ENCODE measurements at places on chromosomes 7 and 10.

- peaks cover 8% of the 10 kb centered on the region for H3K36me3 ChIP-seq
- peak overlapping the region; percentile 99 for H3K27ac ChIP-seq
- H3K4me1 ChIP-seq, result peaks cover 27% of the 10 kb centered on the region
- peak overlapping the region; percentile 96 for H3K4me3 ChIP-seq
Measured at GRCh38 chr7:104206841-104207240, 972 bp downstream of the ORC5 start.

GRCh38 chr7:131231381-131232220 lies 96.1 kb upstream of the MKLN1 start:
- peak overlapping the region; percentile 66 for H3K4me3 ChIP-seq
- H3K27me3 ChIP-seq, result no peaks in the 10 kb centered on the region
- H3K27ac ChIP-seq, result peak overlapping the region; percentile 90
- DNase-seq, result peak; percentile 70
- peaks cover 83% of the 10 kb centered on the region for H3K4me1 ChIP-seq

- no peak overlapping the region for H3K27ac ChIP-seq
- H3K36me3 ChIP-seq, result no peaks in the 10 kb centered on the region
- H3K4me3 ChIP-seq, result no peak overlapping the region
- DNase-seq, result no peak
Measured at GRCh38 chr10:19531324-19531723, 284.9 kb upstream of the PLXDC2 start.

- peaks cover 8% of the 10 kb centered on the region for H3K4me1 ChIP-seq
- H3K27ac ChIP-seq, result no peak overlapping the region
- peak overlapping the region; percentile 75 for H3K4me3 ChIP-seq
- DNase-seq, result peak; percentile 37
Measured at GRCh38 chr7:159143780-159144757, 598 bp downstream of the VIPR2 start.

- H3K36me3 ChIP-seq, result no peaks in the 10 kb centered on the region
- no peak overlapping the region for H3K27ac ChIP-seq
- DNase-seq, result no peak
- peaks cover 9% of the 10 kb centered on the region for H3K27me3 ChIP-seq
- H3K4me3 ChIP-seq, result no peak overlapping the region
Measured at GRCh38 chr7:3606436-3606835, 305.4 kb downstream of the SDK1 start.

- DNase-seq, result no peak
- peaks cover 33% of the 10 kb centered on the region for H3K4me1 ChIP-seq
- H3K36me3 ChIP-seq, result peaks cover 2% of the 10 kb centered on the region
Measured at GRCh38 chr10:17212802-17213221, 11.3 kb upstream of the TRDMT1 start.

GRCh38 chr7:100896732-100897608 lies 1.3 kb upstream of the ACHE start:
- no peak overlapping the region for H3K27ac ChIP-seq
- peaks cover 42% of the 10 kb centered on the region for H3K27me3 ChIP-seq
- H3K4me3 ChIP-seq, result peak overlapping the region; percentile 64
- H3K4me1 ChIP-seq, result peaks cover 8% of the 10 kb centered on the region
- DNase-seq, result no peak

- H3K36me3 ChIP-seq, result no peaks in the 10 kb centered on the region
- no peak overlapping the region for H3K27ac ChIP-seq
- no peak overlapping the region for H3K4me3 ChIP-seq
- H3K4me1 ChIP-seq, result peaks cover 54% of the 10 kb centered on the region
- no peak for DNase-seq
- no peaks in the 10 kb centered on the region for H3K27me3 ChIP-seq
Measured at GRCh38 chr7:150434240-150434639, 16.2 kb upstream of the GIMAP8 start.

GRCh38 chr7:127812540-127812939 lies 160.5 kb downstream of the SND1 start:
- no peak for DNase-seq
- H3K27me3 ChIP-seq, result no peaks in the 10 kb centered on the region
- peaks cover 4% of the 10 kb centered on the region for H3K36me3 ChIP-seq
- H3K4me1 ChIP-seq, result peaks cover 48% of the 10 kb centered on the region
- H3K27ac ChIP-seq, result no peak overlapping the region
- no peak overlapping the region for H3K4me3 ChIP-seq

DNA sequence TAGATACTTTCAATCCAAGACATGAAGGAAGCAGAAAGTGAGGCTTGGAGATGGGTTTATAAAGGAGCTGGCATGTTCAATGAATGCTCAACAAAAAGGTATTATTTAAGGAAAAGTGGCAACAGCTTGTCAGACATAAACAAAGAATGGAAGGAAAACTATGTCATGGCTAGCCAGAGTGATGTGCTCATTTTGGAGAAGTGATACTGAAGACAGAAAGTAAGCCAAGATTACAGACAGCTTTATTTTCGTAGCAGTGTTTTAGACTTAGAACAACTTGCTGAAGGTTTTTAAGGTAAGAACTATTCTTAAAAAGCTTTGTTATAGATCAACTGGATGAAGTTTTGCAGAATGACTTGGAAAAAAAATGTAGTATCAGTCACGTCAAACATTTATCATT lies 160.5 kb upstream of the FERD3L start:
- no peak overlapping the region for H3K27ac ChIP-seq
- no peak for DNase-seq
- H3K27me3 ChIP-seq, result no peaks in the 10 kb centered on the region

DNA sequence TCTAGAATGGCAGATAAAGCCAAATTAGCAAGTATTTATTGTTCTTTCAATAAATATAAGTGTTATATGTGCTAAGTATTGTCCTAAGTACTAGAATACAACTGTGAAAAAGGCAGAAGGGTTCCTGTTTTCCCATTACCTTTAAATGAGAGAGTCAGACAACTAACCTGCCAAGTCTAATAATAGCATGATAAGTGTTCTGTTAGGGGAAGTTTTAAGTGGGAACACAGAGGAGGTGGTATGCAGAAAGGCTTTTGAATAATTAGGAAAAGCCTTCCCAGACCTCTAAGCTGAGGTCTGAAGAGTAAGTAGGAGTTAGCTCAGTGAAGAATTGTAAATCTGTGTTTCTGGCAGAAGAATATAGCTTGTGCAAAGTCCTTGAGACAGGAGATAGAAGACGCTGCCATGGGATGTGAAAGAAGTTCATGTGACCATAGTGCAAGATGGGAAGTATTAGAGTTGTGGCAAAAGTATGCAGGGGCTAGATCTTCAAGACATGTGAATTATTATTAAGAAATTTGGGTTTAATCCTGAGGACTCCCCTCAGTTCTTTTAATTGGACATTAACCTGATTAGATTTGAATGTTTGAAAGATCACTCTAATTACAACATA lies 12.5 kb downstream of the SHOC2 start:
- H3K4me1 ChIP-seq, result peaks cover 22% of the 10 kb centered on the region
- no peak overlapping the region for H3K27ac ChIP-seq
- H3K4me3 ChIP-seq, result no peak overlapping the region
- peaks cover 4% of the 10 kb centered on the region for H3K36me3 ChIP-seq

- H3K4me3 ChIP-seq, result no peak overlapping the region
- H3K27ac ChIP-seq, result no peak overlapping the region
- H3K27me3 ChIP-seq, result peaks cover 31% of the 10 kb centered on the region
- DNase-seq, result no peak
- H3K4me1 ChIP-seq, result no peaks in the 10 kb centered on the region
Measured at GRCh38 chr7:43141091-43141490, 28.6 kb downstream of the HECW1 start.

- no peaks in the 10 kb centered on the region for H3K36me3 ChIP-seq
- H3K27me3 ChIP-seq, result no peaks in the 10 kb centered on the region
- no peak overlapping the region for H3K27ac ChIP-seq
Measured at GRCh38 chr7:158362001-158362400, 225.6 kb downstream of the PTPRN2 start.

- no peak for DNase-seq
- H3K27me3 ChIP-seq, result no peaks in the 10 kb centered on the region
- H3K4me3 ChIP-seq, result peak overlapping the region; percentile 76
- H3K36me3 ChIP-seq, result peaks cover 3% of the 10 kb centered on the region
- H3K4me1 ChIP-seq, result peaks cover 64% of the 10 kb centered on the region
- H3K27ac ChIP-seq, result peak overlapping the region; percentile 74
Measured at GRCh38 chr10:26455567-26456315, 17.6 kb downstream of the APBB1IP start.

DNA sequence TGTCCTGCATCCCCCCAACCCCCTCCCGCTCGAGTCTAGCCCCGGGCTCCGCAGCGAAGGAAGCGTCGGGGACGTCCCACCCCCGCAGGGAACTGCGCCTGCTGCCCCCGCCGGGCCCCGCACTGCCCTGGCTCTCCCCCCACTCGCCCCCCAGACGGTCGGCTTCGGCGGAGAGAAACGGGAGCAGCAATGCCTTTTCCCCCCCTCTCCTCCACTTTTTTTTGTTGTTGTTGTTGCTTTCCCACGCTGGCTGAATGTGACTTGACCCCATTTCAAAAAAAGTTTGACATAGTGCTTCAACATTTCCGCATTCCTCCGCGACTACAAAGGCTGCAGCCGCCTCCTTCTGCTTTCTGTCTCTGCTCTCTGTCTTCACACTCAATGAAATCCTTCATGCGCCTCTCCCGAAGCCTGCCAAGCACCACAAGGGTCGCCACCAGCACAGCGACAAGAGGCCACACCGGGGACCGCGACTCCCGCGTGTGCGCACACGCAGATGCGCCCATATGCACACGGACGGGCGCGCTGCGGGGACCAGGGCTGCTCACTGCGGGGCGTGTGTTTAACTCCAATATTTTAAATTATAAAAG lies 1.0 kb downstream of the CDK6 start:
- H3K27ac ChIP-seq, result peak overlapping the region; percentile 49
- peak overlapping the region; percentile 88 for H3K4me3 ChIP-seq
- H3K27me3 ChIP-seq, result peaks cover 10% of the 10 kb centered on the region
- H3K4me1 ChIP-seq, result peaks cover 30% of the 10 kb centered on the region
- peak; percentile 65 for DNase-seq

DNA sequence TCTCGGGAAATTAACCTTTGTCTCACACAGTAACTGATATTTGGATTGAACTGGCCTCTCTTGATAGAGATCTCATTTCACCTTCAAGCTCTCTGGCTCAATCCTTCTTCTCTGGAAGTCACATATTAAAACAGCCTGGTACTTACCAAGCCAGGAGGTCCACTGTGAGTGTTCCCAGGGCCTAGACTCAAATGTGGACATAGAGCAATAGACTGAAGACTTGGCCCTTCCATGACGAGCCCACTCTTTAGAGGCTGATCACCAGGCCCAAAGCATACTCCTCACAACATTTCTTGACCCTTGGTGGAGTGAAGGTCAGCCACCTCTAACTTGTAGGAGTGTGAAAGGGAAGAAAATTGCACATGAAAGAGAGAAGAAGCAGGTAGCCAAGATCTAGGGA lies 38.5 kb downstream of the COL1A2 start:
- peaks cover 28% of the 10 kb centered on the region for H3K27me3 ChIP-seq
- no peaks in the 10 kb centered on the region for H3K36me3 ChIP-seq
- H3K4me3 ChIP-seq, result no peak overlapping the region
- no peaks in the 10 kb centered on the region for H3K4me1 ChIP-seq
- H3K27ac ChIP-seq, result no peak overlapping the region
- DNase-seq, result no peak

GRCh38 chr10:72171175-72171630 lies 44.6 kb upstream of the ANAPC16 start:
- H3K27me3 ChIP-seq, result no peaks in the 10 kb centered on the region
- no peak for DNase-seq
- H3K36me3 ChIP-seq, result peaks cover 2% of the 10 kb centered on the region
- peaks cover 18% of the 10 kb centered on the region for H3K4me1 ChIP-seq
- peak overlapping the region; percentile 2 for H3K27ac ChIP-seq

- no peaks in the 10 kb centered on the region for H3K4me1 ChIP-seq
- H3K4me3 ChIP-seq, result no peak overlapping the region
- H3K27me3 ChIP-seq, result no peaks in the 10 kb centered on the region
- H3K36me3 ChIP-seq, result no peaks in the 10 kb centered on the region
Measured at GRCh38 chr10:26612151-26612915, 85.2 kb upstream of the PDSS1 start.

- H3K27me3 ChIP-seq, result peaks cover 10% of the 10 kb centered on the region
- no peaks in the 10 kb centered on the region for H3K4me1 ChIP-seq
- DNase-seq, result no peak
- H3K27ac ChIP-seq, result no peak overlapping the region
- H3K4me3 ChIP-seq, result no peak overlapping the region
Measured at GRCh38 chr7:132053871-132054270, 497.4 kb upstream of the PODXL start.

DNA sequence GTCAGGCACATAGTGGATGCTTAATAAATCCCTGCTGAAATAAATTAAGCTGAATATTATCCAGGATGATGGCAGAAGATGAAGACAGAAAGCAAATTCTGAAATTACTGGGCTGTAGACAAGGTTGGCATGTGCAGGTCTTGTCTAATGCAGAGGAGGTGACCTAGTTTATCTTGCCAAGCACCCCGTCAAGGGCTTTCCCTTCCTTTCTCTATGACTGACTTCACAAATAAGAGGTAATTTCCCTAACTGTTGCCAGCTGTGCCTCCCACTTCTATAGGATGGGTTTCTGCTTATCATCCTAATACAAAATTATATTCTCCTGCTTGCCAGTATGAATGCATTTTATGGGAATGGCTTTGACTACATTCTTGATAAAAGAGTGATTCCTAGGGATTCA lies 38.0 kb downstream of the LHFPL3 start:
- H3K4me3 ChIP-seq, result no peak overlapping the region
- H3K36me3 ChIP-seq, result no peaks in the 10 kb centered on the region
- H3K27ac ChIP-seq, result no peak overlapping the region
- DNase-seq, result no peak
- H3K4me1 ChIP-seq, result no peaks in the 10 kb centered on the region
- peaks cover 14% of the 10 kb centered on the region for H3K27me3 ChIP-seq

DNA sequence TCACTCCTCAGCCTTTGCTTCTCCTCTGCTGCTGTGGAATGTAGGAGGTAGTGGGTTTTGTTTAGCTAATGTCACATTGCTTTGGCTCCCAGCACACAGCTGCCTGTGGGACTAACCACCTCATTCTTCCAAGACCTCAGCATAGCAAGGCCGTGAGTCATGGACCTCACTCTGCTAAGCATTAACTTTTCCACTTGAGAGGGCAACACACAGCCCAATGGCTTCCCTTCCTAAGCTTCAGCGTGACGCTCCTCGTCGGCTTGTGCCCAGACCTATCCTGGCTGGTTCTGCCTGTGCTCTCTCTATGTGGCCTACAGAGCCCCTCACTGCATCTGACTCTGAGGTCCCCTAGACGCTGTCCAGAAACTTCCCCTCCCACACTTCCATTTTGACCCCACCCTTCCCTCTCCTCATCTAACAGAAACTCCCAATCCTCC lies 23.3 kb downstream of the MYOF start:
- H3K36me3 ChIP-seq, result peaks cover 6% of the 10 kb centered on the region
- H3K4me1 ChIP-seq, result peaks cover 30% of the 10 kb centered on the region
- no peak overlapping the region for H3K4me3 ChIP-seq
- DNase-seq, result no peak

DNA sequence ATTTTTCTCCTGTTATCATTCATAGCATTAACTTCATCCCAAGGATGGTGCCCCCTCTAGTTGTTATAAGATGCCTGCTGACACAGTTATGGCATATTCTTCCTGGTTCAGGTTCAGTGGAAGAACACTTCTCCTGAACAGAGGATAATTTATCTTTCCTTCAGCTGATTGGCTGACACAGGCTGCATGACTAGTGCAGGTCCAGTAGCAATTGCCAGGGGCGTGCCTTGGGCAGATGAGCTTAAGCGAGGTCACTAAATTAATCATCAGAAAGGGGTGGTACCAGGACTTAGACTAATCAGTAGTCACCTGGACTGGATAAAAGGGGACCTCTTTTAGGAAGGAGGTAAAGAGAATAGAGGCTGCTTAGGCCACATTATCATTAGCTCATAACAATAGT lies 42.3 kb downstream of the BZW2 start:
- no peak overlapping the region for H3K4me3 ChIP-seq
- no peaks in the 10 kb centered on the region for H3K27me3 ChIP-seq
- H3K27ac ChIP-seq, result no peak overlapping the region
- DNase-seq, result no peak
- H3K4me1 ChIP-seq, result no peaks in the 10 kb centered on the region

All from activated T-cell treated with anti-CD3 and anti-CD28 coated beads, Interleukin-2, amount 50 U/mL, for 72 hours (primary cell).